ENCODE measurements at places on chromosomes 4 and X.

DNA sequence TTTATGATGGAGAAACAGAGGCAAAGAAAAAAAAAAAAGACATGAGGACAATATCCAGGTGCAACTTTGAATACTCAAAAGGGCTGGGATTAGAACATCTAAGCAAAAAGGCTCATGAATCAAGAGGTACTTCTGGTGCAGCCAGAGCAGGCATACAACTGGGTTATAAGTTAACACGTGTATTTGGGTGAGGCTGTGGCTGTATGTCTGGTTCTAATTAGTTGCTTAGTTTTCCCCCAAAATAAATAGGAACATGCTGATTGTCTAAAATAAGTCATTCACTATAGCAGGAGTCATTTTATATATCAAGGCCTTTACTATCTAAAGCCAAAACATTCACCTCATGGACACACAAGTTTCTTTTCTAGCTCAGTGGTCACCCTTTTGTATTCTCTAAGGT is 20.2 kb downstream of the NHS start:
- DNase-seq, result no peak

DNA sequence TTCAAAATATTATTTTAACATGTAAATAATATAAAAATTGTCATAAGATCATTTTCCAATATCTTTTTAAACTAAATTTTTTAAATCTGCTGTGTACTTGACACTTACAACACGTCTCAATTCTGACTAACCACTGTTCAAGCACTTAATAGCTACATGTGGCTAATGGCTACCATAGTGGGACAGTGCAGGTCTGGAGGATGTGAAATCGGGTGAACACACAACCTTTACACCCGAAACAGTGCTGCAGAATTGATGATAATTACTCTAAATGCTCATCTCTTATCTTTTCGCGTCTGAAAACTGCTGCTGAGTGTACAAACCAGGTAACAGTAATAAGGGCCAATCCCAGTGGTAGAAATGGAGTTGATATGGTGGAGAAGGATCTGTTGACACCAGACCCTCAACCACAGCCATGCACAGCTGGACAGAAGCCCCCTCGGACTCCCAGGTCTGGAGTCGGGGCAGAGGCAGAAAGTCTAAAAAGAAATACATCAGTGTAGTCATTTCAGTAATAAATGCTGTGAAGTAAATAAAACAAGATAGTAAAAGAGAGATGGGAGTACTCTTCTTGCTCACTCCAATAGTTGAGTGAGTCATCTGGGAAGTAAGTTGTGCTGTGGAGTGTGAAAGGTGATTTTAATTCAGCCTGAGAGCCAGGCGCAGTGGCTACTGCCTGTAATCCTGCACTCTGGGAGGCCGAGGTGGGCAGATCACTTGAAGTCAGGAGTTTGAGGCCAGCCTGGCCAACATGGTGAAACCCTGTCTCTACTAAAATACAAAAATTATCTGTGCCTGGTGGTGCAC is 150.0 kb downstream of the CBR4 start:
- no peak for DNase-seq

DNA sequence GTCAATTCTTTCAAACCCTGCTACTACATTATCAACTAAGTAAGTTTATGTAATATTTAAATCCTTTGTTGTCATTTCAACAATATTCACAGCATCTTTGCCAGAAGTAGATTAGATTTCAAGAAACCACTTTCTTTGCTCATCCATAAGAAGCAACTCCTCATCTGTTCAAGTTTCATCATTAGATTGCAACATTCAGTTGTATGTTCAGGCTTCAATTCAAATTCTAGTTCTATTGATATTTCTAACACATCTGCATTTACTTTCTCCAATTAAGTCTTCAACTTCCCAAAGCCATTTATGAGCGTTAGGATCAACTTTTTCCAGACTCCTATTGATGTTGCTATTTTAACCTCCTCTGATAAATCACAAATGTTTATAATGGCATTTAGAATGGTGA is 66.1 kb downstream of the BMP3 start:
- no peak for DNase-seq

GRCh38 chr4:163693211-163693610 is 198.7 kb downstream of the TMA16 start:
- no peak for DNase-seq

- no peak for DNase-seq
Measured at GRCh38 chrX:627510-627981, 3.0 kb upstream of the SHOX start.

GRCh38 chrX:96989830-96990571 is 106.3 kb downstream of the RPA4 start:
- DNase-seq, result no peak

GRCh38 chr4:13355111-13355880 is 128.8 kb downstream of the RAB28 start:
- no peak for DNase-seq

GRCh38 chrX:37314531-37314930 is 34.6 kb upstream of the PRRG1 start:
- DNase-seq, result no peak

DNA sequence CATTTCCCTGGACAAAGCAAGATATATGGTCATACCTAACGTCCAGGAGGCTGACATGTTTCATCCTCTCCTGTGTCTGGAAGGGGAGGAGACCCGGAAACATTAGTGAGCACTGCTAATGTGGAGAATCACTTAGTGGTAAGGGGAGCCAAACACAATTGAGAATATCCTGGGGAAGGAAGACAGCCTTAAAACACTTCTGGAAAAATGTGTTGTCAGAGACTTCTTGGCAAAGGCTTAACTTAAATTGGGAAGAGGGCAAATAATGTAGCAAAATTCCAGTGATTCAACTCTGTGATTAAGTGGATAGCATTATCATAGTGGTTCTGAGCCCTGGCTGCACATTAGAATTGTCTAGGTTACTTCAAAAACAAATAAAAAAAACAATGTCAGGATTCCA is 39.5 kb downstream of the SPARCL1 start:
- DNase-seq, result no peak

DNA sequence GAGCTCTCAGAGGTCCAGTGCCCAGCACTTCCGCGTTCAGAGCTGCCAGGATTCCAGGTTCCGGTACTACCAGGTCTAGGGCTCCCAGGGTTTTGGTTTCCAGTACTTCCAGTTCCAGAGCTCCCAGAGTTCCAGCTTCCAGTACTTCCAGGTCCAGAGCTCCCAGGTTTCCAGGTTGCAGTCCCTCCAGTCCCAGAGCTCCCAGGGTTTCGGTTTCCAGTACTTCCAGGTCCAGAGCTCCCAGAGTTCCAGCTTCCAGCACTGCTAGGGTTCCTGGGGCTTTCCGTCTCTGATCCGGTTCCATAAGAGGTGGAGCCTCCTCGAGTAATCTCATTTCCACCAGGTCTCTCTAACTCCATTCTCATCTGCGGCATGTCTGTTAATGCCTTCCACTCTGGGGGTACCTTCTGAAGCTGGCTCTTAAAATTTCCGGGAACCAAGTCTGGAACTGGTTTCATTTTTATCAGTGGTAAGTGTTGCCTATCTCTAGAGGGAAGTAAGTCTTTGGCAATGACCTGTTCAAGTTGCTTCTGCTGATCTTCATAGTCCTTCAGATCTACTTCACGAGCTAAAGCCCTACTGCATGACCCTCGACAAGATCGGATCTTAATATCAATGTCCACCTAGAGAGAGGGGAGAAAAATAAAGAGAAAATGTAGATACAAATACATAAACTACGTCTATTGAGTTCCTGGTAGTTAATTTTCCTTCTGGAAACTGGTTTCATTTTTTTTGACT is 4.1 kb downstream of the FGA start:
- DNase-seq, result no peak

DNA sequence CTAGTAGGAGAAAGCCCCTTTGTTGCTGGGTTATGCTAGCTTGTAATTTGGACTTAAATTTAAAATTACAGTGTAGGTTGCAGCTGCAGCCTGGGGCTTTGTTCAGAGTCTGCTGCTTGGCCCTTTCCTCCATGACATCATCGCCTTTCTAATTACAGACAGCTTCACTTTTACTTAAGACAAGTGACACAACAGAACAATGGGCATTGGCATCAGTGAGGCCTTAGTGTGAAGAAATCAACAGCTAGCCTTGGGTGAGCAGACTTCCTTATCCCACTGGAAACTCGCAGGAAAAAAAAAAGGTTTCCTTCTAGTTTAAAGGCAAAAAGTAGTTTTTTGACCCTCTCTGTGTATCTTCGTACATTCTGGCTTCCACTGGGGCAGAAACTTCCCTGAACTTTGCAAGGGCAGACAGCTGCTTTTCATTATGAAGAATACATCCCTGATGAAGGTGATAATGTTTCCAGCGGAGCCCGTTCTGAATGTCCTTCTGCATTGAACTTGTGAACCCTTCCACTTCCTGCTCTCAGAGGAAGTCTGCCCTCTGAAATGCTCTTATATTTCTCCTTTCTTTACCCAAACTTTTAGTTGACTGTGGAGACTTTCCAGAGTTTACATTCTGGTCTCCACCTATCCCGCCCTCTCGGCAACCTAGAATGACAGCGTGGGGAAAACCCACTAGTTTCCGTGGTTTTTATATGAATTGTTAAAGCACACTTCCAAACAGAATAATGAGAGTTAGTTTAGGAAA is 123.2 kb upstream of the FAM9C start:
- peak; percentile 37 for DNase-seq

GRCh38 chrX:132948648-132949260 is 9.7 kb downstream of the HS6ST2 start:
- DNase-seq, result peak; percentile 12

DNA sequence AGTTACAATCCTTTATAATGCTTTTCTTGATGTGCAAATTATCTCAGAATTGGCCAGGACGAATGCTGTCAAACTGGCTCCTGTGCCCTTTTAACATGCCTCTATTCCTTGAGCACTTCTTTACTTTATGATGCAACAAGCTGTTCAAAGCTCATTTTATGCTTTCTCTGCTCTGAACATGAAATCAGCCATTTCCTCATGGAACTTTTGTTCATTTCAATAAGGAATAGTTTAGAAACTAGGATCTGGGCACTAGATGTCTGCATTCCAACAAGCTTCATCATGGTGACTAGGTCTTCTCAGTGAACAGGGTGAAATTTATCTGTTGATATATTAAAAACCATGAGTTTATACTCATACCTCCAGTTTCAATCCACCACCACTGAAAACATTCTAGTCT is 87.3 kb upstream of the TEX13A start:
- no peak for DNase-seq

- no peak for DNase-seq
Measured at GRCh38 chr4:141643557-141643956, 7.2 kb downstream of the IL15 start.

DNA sequence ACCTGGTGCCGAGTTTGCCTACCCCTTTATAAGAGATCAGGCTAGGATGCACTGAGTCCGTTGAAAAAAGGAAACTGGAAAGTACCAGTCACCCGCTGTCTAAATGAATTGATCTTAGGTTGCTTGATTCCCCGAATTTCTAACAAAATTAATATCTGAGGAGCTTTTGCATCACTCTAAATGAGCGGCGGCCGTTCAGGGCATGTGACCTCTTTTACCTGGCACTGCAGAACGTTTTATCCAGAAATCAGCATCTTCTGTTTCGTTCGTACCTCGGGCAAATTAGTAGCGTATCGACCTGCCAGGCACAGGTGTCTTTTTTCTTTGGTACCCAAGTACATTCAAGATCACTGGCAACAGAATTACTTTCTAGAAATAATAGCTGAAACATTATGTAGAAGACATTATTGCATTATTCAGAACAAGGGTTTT is 876 bp downstream of the KLHL2 start:
- DNase-seq, result peak; percentile 46

- DNase-seq, result peak; percentile 79
Measured at GRCh38 chr4:7101692-7102515, 34.0 kb upstream of the GRPEL1 start.

- no peak for DNase-seq
Measured at GRCh38 chrX:17719711-17720110, 17.6 kb upstream of the SCML1 start.

GRCh38 chrX:70168238-70169188 is 8.8 kb upstream of the DGAT2L6 start:
- DNase-seq, result no peak

DNA sequence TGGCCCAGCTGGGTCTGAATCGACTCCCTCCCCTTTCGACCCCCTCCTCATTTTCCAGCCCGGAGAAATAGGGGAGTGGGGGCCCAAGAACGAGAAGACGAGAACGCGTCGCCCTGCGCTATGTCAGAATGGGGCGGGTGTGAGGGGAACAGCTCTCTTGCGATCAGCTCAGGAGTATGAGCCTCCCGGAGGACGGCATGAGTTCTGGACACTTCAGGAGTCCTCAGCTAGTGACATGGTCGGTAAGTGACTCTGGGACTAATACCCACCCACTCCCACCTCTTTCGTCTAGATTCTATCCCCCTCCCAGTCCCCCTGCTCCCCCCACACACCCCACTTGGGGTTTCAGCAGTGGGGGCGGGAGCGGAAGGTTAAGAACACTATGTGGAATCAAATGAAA is 944 bp downstream of the KLF8 start:
- no peak for DNase-seq

DNA sequence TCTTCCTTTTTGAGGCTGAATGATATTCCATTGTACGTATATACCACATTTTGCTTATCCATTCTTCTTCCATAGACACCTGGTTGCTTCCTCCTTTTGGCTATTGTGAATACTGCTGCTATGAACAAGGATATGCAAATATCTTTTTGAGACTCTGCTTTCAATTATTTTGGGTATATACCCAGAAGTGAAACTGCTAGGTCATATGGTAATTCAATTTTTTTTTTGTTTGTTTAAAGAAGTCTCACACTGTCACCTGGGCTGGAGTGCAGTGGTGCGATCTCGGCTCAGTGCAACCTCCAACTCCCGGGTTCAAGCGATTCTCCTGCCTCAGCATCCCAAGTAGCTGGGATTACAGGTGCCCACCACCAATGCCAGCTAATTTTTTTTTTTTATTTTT is 75.3 kb downstream of the METTL14 start:
- no peak for DNase-seq

GRCh38 chr4:14596904-14597303 is 405.4 kb upstream of the CPEB2 start:
- DNase-seq, result no peak

DNA sequence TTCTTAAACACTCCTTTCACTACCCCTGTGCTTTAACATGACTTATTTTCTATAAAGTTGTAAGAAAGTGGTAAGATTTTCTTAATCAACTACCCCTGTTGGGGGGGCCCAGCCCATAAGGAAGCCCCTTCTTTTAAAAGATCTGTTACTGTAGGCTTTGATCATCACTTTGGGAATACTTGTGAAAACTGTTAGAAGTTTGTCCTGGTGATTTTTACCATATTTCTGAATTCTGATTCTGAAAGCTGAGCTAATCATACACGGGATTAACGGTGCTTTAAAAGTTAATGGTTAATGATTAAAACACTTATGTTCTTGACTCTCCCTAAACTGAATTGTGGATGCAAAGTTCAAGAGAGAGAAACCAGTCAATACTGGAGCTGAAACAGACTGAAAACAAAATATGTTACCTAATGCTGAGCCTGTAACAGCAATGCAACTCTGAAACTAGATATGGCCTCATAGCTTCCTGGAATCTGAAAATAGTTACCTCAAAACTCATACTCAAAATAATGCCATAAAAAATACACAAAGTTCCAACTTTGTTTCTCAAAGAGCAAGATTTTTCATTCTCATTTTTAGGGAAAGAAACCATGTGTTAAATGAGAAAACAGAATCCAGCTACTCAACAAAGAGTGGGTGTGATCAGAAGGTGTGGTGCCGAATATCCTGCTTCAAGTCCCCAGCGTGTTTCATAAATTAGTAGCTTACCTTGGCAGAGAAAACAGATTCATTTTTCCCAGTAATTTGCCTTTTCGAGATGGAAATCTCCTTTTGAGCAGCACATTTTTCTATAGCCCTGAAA is 31.6 kb downstream of the ADH7 start:
- DNase-seq, result no peak

Data from activated naive CD4-positive, alpha-beta T cell treated with anti-CD3 and anti-CD28 coated beads for 36 hours (primary cell).